DND-41 (cell line): ENCODE measurements at places on chromosomes 2 and 18.

GRCh38 chr2:230924470-230925341 is at the start of gene GPR55:
Gene GPR55 (minus strand): TSS chr2:230925242. CDS start chr2:230910962, 14,280 bp downstream.
- no peak for DNase-seq

DNA sequence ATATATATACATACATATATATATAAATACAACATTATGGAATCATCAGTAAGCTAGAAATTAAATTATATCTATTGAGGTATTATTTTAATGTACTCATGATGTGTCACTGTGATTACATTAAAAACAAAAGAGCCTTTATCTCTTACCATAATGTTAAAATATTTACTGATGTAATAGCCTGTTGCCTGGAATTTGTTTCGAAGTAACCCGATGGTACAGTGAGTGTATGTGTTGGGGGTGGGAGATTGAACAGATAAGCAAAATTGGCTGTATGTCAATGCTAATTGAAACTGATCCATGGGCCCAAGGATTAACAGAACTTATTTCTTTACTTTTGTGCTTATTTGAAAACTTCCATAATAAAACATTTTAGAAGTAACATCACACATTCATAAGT is 1473.2 kb downstream of the LRP1B start:
- DNase-seq: no peak

DNA sequence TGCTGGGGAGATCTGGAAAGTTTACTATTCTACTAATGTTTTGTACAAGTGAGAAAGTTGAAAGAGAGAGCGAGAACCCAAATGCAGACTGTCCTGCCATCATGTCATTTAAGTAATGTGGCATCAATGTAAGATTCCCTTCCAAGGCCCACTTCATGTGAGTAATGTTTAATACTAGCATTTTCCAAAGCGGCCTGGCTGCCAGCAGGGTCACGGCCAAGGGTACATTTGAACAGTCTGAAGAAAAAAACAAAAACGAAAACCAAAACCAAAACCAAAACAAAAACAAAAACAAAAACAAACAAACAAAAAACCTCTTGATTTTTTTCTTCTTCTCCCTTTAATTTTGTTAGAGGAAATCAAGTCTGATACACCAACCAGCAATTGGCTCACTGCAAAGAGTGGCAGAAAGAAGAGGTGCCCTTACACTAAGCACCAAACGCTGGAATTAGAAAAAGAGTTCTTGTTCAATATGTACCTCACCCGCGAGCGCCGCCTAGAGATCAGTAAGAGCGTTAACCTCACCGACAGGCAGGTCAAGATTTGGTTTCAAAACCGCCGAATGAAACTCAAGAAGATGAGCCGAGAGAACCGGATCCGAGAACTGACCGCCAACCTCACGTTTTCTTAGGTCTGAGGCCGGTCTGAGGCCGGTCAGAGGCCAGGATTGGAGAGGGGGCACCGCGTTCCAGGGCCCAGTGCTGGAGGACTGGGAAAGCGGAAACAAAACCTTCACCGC is 2.2 kb downstream of the HOXD10 start:
- peak; percentile 15 for DNase-seq

DNA sequence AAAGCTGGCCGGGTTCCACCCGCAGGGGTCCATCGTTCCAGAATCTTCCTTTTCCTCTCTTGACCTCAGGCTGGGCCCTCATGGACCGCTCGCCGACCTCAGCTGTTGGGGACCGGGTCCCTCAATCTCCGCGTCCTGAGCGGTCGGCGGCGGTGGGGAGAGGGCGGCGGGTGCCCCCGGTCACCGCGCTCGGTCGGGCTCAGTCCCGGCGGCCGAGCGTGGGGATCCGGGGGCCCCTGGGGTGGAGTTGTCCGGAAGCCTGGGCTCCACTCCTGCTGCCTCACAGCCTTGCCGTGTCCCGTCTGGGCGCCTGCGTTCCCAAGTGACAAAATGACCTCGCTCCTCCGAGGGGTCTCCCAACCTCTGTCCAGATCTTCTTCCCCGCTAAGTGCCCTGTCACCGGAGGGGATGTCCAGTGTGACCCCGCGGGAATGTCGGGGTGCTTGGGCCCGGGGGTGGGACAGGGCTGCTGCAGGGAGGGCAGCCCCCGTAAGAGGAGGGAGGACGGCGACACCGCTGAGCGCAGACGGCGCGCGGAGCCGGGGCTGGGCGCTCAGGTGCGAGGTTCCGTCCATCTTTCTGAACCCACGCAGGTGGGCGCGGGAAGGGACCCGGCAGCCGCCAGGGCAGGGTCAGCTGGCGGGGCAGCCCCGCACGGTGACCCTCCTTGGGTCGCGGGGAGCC is 16.0 kb upstream of the E2F6 start:
- DNase-seq: no peak

- no peak for DNase-seq
Measured at GRCh38 chr2:65379721-65380171, 52.7 kb downstream of the SPRED2 start.

GRCh38 chr2:179811042-179811441 is 50.4 kb downstream of the ZNF385B start:
- DNase-seq: no peak

DNA sequence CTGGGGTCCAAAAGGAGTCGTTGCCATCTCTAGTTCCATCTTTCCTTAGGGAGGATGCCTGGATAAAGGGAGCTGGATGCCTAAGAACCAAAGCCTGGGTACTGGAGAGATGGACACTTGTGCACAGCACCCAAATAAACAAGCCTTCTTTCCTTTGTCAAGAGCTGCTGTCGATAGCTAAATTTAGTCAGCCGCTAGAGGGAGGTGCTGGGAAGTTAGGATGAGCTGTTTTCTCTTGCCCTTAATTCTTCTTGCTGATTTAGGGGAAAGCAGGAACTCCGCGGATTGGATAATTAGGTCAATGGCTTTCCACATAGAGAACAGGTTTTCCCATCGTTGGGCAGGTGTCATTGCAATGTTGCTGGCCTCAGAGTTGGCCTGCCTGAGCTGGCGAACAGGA is 30.9 kb upstream of the SERPINB12 start:
- DNase-seq: no peak

DNA sequence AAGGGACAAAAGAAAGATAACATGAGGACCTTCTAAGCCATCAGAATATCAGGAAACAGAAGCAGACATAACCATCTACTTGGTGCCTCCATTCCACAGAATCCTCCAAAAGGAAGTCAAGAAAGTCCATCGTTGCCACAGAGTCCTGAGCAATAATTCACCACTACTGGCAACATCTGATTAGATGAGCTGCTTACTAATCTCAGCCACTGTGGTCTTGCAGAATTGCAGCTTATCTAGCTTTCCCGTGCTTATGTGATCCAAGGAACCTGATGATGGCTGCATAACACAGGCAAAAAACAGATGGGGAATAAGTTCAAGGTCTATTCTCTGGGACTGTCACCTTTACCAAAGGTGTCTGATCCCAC is 278.5 kb downstream of the AFF3 start:
- DNase-seq: no peak

GRCh38 chr18:27244259-27244658 is 59.2 kb upstream of the CHST9 start:
- DNase-seq: no peak

- no peak for DNase-seq
Measured at GRCh38 chr18:75285876-75286275, 75.3 kb downstream of the TSHZ1 start.

GRCh38 chr18:10856132-10856531 is 293.2 kb downstream of the PIEZO2 start:
- DNase-seq: no peak

DNA sequence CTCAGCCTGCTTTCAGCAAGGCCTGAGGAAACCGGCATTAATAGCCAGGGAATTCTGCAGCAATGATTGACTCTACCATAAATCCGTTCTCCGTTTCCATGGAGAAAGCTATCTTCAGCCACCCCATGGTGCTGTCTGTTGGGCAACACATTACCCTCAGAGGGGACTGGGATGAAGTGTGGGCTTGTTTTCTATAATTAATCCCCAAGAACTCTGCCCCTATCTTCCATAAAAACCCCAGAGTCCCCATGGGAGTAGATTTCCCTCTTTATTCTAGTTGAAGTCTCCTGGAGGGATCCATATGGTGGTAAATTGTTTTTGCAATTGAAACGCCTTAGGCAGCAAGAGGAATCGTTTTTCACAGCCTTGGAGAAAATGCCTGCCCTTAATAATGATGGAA is 9.2 kb downstream of the G6PC2 start:
- DNase-seq: no peak

DNA sequence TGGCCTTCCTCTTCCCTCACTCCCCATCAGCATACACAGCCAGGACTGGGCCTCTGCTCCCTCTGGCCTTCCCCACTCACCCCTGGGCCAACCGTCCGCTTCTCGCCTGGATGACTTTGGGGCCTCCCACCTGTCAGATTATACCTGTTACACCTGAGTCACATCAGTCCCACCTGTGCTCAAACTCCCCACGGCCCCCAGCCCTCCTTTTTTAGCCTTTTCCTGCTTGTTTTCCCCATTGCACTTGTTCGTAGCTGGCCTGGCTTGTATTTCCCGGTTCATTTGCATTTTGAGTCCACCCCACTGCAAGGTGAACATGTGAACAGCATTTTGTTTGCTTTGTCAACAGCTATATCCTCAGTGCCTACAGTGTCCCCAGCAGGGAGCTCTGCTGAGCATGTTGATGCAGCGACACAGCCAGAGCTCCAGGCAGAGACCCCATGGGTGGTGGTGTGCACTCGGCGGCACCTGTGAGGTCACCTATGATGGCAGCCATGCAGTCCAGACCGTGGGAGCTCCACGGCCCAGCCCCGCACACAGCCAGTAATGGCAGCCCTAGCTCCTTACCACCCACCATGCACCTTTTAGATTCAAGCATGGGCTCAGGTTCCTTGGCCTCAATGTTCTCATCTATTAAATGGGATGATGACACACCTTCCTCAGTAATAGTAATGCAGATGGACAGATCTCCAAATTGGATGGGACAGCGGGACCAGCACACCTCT is 276.4 kb upstream of the HS6ST1 start:
- DNase-seq: no peak

DNA sequence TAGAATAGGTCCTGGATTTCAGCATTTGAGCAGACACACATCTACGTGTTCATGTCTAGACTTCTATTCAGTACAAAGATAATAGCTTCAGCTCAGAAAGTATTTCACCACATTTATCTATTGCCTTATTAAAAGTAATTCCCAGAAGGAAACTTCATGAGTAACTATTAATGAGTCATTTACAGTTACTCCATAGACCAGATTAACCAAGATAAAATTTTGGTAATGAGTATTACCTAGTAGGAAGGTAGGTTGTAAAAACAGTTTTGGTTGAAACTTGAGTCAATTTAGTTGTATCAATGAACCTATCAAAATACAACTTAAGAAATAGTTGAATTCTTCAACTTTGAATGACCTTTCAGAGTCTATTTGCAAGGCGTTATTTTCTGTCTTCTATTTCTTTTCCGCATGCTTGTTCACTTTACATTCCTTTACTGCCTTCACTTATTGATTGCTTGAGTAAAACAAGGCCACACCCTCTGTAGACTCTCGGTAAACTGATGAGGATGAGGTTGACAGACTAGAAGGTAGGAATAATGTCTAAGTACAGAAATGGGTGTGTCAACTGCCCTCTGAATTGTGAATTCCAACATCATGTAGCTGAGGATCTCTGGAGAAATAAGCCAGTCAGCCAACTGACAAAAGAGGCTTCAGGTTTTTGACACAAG is 1165.6 kb upstream of the ZEB2 start:
- no peak for DNase-seq

GRCh38 chr2:113041871-113042270 is 10.8 kb downstream of the IL36B start:
- DNase-seq: no peak

DNA sequence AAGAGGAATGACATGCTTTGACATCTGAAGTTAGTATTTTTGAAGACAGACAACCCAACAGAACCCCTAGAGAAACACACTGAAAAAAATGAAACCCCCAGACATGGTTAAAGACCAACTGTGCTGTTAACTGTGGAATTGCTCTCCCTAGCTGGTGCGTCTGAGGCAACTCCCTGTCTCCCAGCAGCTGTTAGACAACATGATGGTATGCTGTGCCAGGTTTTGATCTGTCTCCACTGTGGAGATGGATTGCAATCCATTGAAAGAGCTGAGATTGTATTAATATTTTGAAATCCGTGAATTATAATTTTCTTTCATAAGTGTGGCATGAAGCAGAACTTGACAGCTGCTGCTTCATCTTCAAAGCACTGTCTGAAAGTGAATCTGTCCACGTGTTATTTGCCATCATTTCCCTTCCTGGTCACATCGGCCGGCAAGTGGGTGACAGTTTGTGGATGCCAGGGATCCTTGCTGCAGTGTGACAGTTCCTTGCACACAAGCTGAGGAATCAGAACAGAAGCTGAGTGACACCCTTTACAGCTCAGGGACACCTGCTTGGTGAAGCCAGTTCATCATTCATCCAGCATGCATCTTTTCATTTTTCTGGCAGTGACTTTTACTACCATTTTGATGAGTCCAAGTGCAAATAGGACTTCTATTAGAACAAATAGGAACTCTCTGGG is 58.2 kb upstream of the ACSL3 start:
- DNase-seq: no peak

DNA sequence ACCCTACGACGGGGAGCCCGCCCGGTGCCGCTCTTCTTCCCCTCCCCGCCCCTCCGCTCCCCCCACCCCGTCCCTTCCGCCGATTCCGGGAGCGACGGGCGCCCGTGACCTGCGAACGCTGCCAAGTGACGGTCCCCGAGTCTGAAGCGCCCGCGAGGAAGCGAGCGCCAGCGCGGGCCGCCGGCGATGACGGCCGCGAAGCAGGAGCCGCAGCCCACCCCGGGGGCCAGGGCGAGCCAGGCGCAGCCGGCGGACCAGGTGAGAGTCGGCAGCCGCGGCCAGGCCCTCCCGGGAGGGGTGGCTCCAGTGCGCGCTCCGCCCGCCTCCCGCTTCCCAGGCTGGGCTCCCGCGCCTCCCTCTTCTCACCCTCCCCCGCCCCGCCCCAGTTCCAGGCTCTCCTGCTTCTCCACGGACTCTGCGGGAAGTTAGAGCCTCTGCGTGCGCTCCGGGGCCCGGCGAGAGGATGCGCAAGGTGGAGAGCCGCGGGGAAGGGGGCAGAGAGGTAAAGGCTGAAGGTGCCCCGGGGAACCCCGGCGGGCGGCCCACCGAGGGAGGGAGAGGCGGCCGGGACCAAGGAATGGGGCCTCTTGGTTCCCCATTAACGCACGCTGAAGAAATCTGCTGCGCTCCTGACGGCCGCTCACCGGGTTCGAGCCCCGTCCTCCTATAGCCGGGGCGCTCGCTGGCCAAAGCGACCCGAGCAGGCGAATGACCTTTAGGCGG is 719.5 kb downstream of the DPP10 start:
- no peak for DNase-seq

DNA sequence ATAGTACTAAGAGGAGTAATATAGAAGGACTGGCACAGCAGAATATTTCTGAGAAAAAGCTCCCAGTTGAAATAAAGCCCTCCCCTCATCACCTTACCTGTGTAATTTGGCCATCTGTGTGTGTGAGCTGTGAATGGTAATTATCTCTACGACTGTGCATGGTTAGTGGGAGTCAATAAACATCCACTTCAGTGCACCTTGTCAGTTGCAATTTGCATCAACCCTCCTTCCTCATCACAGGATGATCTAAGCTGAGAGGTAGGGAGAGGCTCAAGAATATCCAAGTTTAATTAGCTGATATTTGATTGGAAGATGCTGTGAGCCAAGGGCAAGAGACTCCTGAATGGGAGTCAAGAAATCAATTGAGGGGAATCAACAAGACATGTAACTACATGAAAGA is 694.9 kb upstream of the KLHL29 start:
- no peak for DNase-seq

GRCh38 chr2:203737360-203737759 is 30.9 kb downstream of the CD28 start:
- DNase-seq: no peak
